HFF-Myc (cell line): ENCODE measurements at places on chromosomes 2 and 18.

DNA sequence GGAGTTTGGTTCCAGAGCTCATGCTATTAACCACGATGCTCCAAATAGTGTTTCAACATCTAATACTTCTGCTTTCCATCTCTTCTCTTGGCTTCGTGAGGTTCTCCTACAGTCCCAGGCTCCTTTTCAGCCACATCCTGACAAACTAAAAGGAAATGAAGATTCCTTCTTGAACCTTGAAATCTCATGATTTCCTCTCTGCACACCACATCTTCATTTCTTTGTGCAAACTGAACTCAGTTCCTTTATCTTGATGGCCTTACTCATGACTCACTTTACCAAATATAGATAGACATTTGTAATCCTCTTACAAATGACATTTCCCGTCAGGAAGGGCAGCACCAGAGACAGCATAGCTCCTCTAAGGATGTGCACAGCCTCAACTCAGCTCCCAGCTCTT lies 50.0 kb upstream of the ITGA4 start:
- no peak for DNase-seq

GRCh38 chr2:80086831-80087230 lies 217.7 kb downstream of the LRRTM1 start:
- DNase-seq: no peak

- DNase-seq: no peak
Observed at GRCh38 chr2:120403676-120404075, 57.7 kb downstream of the INHBB start.

GRCh38 chr2:196206804-196207203 lies 35.4 kb upstream of the STK17B start:
- DNase-seq: no peak

DNA sequence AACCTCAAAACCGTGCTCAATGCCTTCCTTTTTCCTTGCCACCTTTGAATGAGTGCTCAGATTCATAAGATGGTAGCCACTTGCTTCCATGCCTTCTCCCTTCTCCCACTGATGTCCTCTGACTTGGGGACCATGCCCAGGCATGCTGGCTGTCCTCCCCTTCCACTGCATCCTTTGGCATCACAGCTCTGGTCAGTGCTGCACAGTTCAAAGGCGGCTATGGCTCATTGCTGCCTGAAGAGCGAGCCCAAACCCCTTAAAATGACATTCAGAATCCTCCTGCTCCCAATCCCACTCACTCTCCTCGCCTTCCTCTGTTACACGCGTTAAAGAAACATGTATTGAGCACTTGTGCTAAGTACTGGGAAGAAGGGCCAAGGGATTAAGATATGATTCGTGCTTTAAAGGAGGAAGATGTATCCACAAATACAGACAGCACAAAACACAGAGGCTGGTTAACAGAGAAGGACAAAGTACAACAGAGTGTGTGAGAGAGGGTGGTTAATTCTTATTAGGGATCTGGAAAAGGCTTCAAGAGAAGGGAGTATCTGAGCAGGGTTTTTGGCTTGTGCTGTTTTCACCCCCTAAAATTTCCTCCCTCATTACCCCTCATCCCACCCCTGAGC lies 81.8 kb downstream of the CERKL start:
- DNase-seq: no peak

DNA sequence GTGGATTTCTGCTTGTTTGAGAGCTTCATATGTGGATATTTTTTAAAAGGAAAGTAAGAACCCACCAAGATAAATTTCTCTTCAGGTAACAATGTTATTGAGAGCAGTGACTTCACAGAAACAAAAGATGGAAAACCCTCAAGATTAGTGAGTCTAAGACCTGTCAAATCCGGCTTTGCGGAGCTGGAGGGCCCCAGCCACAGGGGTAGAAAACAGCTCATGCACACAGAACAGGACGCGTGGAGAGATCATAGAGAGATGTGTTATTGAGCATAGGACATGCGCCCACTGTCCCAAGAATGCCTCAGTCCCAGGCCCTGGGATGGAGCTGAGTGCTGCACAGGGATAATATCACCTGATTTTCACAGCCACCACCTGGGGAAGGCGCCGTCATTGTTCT lies 21.3 kb downstream of the EDAR start:
- no peak for DNase-seq

GRCh38 chr18:48949606-48950535 lies 894 bp downstream of the SMAD7 start:
- no peak for DNase-seq

DNA sequence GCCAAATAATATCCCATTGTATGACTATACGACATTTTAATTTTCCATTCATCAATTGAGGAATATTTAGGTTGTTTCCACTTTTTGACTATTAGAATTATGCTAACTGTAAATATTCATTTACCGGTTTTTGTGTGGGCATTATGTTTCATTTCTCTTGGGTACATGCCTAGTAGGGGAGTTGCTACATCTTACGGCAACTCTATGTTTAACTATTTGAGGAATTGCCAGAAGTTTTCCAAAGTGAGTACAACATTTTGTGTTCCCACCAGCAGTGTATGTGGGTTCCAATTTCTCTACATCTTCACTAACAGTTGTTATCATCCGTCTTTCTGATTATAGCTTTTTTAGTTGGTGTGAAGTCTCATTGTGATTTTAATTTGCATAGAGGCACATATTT lies 1.6 kb upstream of the KDSR start:
- no peak for DNase-seq

DNA sequence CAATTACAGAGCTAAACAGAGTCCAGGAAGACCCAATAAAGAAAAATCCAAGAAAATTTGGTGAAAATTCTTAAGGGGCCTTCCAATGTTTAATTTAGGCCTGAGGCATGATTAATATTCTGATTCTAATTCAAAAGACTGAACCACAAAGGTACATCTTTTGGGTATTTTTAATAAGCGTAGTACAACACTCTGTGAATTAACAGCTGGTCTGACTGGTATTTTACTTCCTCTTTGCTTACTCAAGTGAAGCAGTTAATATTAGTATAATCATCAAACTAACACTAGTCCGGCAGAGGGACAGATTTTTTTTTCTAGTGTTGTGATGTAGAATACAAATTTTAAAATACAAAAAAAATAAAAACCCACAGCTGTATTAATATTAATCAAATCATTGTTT lies 652.9 kb downstream of the NR4A2 start:
- no peak for DNase-seq

DNA sequence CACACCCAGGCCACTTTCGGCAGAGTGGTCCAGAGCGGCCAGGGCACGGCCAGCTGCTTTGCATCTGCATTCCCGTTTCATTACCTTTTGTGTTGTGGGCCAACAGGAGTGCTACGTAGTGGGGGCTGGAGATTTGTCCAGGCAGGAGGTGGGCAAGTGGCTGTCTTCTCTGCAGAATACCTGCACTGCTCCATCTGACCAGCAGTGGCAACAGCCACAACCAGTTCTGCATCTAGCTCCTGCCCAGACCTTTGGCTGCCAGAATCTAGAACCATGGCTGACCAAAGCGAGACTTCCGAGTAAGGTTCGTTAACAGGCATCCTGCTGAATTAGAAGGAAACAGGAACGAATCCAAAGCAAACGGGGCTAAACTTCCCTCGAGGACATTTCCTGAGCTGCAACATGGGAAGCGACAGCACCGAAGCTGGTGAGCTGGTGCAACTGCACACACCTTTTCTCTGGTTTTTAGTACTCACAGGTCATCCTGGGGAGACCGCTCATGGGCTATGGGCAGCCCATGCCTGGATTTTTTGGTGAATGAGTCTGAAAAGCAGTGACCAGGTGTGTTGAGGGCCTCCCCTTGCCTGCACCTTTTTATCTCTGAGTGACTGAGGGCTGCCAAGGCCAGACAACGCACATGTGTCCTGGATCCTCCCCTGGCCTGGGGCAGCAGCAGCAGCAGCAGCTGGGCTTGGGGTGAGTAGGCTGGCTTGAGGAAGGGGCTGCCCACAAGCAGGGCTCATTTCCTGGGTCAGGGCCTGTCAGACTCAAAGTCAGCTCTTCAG lies 10.5 kb downstream of the GDF7 start:
- DNase-seq: no peak

DNA sequence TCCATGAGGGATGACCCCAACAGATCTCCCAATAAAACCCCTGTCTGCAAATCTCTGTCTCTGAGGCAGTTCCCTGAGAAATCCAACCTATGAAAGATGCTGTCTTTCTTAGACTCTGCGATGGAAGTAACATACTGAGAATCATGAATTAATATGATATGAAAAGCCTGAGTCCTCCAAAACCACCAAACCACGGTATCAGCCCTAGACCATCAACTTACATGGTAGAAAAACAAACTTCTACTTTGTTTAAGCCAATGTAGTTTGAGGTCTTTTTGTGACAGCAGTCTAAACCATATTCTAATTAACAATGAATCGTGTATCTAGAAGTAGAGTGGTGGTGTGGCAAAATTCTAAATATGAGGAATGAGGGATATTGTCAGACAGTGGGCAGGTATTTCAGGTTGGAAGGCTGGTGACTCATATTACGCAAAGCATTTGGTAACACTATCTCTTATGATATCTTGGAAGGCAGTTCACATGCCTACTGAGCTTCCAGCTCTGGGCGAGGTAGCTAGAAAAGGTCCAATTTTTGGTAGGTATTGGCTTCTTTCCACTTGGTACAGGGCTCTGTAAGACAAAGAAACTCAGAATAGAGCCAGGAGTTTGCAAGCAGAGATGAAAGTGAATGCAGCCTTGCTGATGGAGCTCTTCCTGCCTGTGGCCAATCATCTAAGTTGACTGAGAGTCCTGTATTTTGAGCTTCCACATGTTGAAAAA lies 215.8 kb downstream of the ZFP36L2 start:
- DNase-seq: no peak

DNA sequence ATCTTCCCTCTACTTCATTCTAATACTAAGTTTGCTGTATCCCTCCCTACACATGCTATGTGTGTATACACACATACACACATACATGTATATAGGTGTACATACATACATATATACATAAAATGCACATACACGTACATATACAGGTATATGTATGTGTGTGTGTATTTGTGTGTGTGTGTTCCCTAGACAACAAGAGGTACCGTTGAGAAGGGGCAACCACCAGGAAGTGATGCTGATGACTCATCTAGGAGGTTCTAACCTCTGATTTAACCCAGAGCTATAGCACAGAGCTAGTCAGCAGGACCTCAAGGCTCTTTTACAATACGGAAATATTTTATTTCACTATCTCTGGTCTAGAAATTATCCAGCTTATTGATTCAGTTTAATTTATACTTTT lies 139.2 kb downstream of the LAMA3 start:
- peak; percentile 68 for DNase-seq

GRCh38 chr2:45652090-45653031 lies 886 bp downstream of the PRKCE start:
- DNase-seq: no peak

DNA sequence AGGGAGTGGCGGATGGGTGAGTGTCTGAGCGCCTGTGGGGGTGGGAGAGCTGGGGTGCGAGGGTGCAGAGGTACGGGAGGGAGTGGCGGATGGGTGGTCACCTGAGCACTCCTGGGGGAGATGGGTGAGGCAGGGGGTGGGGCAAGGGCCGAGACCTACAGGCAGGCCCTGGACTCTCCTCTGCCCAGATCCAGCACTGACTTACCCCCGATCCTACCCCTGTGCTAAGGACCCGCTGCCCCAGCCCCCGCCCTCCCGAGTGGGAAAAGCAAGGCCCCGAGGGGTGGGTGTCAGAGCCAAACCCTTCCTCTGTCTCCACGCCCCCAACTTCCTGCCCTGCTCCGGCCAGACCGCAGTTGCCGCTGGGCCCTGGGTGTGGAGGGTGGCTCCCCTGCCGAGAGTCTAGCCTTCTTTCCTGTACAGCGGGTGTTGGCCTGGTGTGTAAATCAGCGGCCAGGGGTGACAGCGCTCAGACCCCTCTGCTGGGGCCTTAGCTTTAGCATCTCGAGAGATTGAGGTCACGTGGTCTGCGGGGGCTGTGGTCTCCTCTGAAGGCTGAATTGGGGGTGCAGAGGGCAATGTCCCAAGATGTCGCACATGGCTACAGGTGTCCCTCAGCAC lies 12.5 kb downstream of the BOK start:
- DNase-seq: no peak

- no peak for DNase-seq
Observed at GRCh38 chr18:33022370-33022769, 249.5 kb upstream of the KLHL14 start.

GRCh38 chr2:217920879-217921603 lies 81.8 kb downstream of the TNS1 start:
- DNase-seq: no peak

GRCh38 chr2:143183804-143184463 lies 54.7 kb downstream of the ARHGAP15 start:
- no peak for DNase-seq

GRCh38 chr2:181371195-181371594 lies 86.0 kb upstream of the ITGA4 start:
- no peak for DNase-seq

DNA sequence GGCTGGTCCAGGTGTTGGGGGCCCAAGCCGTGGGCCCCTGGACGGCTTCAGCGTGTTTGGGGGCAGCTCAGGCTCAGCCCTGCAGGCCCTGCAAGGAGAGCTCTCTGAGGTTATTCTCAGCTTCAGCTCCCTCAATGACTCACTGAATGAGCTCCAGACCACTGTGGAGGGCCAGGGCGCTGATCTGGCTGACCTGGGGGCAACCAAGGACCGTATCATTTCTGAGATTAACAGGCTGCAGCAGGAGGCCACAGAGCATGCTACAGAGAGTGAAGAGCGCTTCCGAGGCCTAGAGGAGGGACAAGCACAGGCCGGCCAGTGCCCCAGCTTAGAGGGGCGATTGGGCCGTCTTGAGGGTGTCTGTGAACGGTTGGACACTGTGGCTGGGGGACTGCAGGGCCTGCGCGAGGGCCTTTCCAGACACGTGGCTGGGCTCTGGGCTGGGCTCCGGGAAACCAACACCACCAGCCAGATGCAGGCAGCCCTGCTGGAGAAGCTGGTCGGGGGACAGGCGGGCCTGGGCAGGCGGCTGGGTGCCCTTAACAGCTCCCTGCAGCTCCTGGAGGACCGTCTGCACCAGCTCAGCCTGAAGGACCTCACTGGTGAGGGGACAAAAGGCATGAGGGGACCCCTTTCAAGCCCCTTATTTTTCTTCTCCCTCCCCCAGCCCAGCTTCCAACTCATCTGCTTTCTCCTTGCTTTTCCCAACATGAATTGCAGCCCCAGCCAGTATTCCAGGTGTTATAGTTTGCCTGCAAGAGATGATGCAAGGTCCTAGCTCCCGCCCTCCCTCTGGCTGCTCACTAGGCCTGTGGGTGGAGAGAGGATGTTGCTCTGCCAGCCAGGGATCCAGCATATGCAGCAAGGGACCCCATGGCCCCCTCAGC lies 2.9 kb upstream of the KHK start:
- DNase-seq: no peak

DNA sequence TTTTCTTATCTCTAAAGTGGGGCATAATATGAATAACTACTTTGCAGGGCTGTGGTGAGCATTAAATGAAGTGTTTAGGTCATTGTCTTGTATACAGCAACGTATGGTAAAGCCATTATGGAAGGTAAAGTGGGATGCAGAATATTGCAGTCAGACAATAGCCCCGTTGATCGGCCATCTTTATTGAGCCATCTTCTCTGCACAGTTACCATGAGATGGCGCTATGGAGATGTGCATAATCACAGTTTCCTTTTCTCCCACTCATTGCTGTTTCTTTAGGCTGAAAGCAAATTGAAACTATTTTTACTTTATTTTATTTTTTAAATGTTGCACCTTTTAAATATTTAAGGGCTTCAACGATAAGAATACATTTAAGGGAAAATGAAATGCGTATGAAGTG lies 108.9 kb downstream of the THSD7B start:
- no peak for DNase-seq
